ENCODE measurements at places on chromosomes 12 and 14. TPM values are rescaled to one million over a fixed set of nuclear protein-coding genes. Genes with fewer than 3 reads are reported as not detected.

TAS2R13 gene
- total RNA-seq: 0.90 TPM

KRT74 gene
- total RNA-seq: not detected

DNA sequence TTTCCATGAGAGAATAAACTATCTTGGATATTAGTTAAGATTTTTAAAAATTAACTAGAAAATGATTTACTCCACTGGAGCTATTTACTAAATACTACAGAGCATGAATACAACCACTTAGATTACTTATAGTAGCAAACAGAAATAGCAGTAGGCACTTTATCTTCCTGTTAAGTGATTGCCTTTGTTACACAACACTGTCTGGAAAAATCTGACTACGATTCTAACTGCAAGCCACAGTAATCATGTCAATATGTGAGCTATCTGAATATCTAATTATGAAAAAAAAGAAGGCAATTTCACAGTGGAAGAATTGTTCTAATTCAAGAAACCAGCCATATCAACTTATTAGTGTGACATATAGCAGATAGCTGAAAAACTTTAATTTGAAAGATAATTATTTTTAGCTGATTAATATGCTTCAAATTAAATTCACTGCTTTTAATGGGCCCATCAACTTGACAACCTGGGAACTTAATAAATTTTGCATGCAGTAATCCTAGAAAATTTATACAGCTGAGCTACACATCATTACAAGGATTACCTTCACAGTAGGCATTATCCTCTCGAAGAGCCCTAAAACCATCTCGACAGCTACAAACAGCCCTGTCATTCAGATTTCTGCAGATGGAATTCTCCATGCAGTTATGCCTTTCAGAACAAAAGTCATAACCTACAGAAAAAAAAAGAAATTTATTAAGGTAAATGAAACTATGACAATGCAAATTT lies 172.8 kb downstream of the NELL2 start:
- DNase-seq: no peak

DNA sequence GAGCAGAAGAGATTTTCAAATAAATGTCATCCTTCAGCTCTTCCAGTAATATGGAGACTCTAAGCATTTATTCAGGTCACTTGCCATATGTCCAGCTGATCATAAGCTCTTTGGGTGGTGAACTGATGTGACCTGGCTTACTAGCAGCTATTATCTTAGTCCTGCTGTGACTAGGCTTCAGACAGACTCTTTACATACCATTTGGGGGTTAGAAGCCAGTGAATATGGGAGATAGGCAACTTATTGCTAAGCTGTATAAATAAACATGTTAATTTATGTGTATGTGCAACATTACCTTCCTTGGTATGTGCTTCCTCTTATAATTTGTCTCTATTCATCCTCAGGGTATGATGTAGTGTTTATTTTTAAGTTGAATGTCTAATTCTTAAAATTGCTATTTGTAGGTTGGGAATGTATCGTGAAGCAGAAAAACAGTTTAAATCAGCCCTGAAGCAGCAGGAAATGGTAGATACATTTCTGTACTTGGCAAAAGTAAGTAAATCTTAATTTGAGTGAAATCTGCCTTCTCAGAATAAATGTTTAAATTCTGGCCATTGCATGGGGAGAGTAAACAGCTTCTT lies 32.4 kb downstream of the TTC8 start:
- peak; percentile 72 for DNase-seq

GRCh38 chr12:66048218-66048834 lies 82.2 kb downstream of the LLPH start:
- no peak for DNase-seq

GRCh38 chr14:104651876-104652260 lies 37.5 kb upstream of the INF2 start:
- no peak for DNase-seq

CCDC60 gene
- not detected for total RNA-seq

DNA sequence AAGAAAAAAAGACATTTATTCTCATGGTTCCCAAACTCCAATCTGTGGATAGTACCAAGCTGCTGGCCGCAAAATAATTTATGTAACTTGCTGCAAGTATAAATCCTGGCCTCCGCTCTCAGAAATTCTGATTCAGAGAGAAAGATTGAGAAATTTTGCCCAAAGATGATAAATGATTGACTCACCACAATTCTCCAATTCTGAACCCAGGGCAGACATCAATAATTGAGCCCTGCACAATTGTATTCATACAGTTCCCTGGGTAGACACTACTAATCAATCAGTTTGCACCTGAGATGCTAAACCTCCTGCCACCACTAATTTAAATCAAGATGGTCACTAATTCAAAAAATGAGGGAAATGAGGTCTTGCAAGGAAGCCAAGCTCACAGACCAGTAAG lies 38.2 kb downstream of the TRPV4 start:
- peak; percentile 66 for DNase-seq

DNA sequence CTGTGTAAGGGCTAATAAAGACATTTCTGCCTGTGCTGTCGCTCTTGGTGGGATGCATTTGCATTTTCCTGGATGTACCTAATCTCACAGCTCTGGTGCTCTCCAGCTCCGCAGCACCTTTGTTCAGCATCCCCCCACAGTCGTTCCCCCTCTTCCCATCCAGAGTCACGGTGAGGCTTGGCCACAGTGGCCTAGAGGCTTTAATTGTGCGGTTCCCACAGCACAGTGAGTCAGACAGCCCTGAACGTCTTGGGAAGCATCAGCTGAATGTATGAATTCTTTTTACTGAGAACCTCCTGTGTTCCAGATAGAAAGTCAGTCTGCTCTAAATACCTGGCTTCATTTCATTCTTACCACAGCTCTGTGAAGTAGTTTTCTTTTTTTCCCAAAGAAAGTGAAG lies 28.7 kb downstream of the MLXIP start:
- peak; percentile 77 for DNase-seq

- no peak for DNase-seq
These were observed 4.9 kb upstream of the HOXC12 start for GRCh38 chr12:53949631-53950436.

GRCh38 chr14:56339855-56340701 lies 221.9 kb downstream of the PELI2 start:
- DNase-seq: peak; percentile 98

- DNase-seq: no peak
These were observed 4.0 kb upstream of the HOTAIR start for GRCh38 chr12:53978477-53979356.

DNA sequence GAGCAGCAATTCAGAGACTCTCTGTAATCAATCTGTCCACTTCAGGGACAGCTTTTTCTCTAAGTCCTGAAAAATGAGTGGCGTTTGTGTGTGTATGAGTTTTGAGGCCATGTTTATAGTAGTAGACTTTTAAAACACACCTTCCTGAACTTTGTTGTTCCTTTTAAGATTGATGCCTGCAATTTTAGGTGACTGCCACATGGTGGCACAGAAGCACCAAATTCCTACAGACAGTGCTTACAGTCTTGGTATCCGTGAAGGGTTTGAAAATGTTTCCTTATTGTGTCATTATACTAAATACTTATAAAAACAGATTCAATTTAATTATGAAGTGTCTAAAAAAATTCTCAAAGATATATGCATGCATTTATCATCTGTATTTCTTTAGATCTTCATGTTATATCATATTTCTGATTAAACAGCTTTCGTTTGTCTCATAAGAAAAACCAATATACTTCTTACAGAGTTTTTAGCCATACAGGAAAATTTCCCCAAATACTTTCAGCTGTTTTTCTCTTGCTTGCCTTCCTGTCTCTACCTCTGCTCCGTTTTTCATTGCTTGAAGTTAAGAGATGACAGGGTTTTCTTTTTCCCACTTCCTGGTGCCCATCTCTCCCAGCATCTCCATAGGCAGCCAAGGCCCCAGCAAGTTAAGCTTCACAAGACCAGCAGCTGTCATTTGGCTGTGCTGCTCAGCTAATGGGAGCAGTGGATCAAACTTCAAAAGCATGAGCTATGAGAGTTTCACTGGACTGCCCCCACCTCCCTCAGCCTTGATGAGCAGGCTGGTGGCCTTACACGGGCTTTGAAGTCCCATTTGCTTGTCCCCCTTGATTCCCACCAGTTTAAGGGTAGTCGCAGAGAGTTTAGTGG lies 259.6 kb downstream of the AKAP6 start:
- DNase-seq: peak; percentile 65

DNA sequence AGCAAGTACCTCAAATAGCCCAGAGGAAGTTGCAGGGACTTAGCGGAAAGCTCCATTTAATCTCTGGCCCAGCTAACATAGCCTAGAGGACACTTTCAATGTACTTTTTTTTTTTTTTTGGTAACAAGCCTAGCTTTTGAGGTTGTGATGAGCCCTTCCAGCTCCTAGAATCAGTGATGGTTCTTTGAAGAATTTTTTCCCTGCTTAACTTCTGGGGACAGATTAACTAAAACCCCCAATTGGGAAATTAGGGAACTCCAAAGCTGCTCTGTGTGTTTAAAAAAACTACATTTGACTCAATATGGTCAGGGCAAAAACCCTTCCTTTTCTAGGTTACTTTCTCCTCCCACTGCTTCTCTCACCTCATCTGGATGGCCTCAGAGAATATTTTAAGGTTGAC lies 23.9 kb upstream of the ITGA5 start:
- DNase-seq: no peak

DNA sequence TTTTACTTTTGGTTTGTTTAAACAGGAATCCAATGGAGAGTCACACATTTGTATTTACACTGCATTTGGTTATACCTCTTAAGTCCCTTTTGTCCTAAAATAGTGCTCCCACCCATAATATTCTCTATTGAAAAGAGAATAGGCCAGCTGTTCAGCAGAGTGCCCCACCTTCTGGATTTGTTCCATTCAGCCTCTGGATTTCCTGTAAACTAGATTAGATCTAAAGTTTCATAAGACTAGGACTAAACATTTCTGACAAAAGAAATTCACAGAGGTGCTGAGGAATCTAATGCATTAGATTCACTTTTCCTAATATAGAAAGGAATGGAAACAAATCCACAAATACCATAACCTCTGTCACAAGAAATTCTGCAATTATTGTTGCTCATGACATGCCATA lies 38.1 kb downstream of the GCH1 start:
- no peak for DNase-seq

BHLHE41 gene
- total RNA-seq: 0.72 TPM

DNA sequence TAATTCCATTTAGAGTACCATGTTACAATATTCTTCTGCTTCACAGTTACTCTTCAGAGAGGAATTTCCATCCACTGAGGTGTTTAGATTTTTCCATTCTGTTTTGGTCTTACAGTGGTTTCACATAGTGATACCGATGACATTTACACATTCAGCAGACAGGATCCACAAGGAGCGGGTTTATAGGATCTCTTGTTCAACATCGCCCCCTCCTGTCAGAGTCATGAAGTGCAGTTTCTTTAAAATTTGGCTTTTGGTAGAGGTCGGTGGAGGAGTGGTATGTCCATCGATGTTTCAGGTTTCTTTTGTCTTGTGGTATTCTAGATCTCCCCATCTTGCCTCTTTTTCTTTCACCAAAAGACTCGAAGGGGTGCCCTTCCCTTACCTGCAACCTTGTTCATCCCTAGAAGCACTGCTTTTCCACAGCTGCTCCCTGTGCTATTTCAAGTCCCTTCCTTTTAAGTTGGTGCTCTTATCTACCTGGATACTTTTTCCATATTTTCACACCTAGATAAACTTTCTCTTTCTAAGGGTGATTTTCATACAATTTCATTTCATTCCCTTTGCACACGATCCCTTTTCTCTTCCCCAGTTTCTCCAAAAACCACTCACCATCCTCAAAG lies 181.3 kb downstream of the ITPR2 start:
- peak; percentile 88 for DNase-seq

RIN3 gene
- 2.5 TPM for total RNA-seq

DNA sequence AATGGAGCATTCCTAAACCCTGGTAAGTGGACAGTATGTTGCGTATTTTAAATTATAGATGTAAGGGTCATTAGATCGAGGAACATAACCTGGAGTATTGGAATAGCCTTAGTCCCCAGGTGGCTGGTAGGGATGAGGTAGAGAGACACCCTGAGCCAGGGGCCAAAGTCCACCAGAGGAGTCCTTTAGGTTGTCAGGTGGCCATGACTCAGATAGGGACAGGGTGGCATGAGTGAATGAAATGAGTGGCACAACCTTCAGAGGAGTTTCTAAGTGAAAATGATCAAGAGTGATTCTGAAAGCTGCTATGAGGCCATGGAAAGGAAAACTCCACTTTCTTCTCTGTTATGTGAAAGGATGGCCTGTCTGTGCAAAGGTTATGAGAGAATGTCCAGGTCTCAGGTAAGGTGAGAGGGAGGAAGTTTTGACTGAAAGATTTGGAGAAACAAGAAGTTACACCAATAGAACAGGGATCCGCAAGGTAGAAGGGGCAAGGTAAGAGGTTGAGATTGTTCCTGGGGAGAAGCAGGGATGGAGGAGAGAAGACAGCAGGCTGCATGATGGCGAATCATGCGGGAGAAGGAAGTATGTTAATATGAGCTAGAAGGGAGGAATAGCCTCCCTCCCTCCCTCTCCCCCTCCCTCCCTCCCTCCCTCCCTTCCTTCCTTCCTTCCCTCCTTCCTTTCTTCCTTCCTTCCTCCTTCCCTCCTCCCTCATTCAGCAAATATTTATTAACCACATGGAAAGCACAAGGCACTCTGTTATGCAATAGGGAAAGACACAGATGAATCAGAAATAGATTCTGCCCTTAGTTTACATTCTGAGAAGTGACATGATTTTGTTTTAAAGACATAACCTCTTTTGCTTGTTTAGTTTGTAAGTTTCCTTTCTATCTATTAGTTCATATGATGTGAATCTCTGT lies 14.0 kb upstream of the RIPK3 start:
- peak; percentile 81 for DNase-seq

DNA sequence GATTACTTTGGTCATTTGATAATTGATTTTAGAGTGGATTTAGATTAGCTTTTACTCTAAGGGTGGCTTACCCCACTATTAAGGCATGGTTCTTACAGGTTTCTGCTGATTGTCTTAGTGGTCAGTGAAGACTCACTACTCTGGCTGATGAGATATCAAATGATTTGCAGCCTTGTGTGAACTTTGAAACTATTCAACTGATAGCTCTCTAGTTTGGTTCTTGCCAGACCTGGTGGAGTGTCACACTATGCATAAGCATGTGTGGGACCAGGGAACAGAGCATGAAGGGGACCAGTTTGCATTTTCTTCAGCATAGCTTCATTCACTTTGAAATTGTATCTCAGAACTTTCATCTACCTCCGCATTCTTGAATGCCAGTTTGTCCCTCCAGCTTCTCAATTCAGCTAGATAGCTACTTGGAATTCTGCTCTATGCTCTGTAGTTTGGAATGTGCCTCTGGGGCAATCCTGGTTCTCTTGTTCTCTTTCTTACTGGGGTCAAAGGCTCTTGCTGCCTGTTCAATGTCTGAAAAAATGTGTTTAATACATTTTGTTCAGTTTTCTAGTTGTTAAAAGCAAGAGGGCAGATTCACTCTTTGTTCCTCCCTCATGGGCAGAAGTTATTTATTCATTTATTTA lies 12.7 kb downstream of the SCYL2 start:
- no peak for DNase-seq

GRCh38 chr12:91529829-91530228 lies 347.2 kb upstream of the DCN start:
- no peak for DNase-seq

All from IMR-90 (cell line).